ENCODE measurements at places on chromosomes 11 and 22. TPM values are rescaled to one million over a fixed set of nuclear protein-coding genes. Genes with fewer than 3 reads are reported as not detected.

Gene CDON
- 1.3 TPM for total RNA-seq

Gene DRD4
- not detected for total RNA-seq

Gene UBASH3B
- total RNA-seq, result 8.8 TPM

Gene TREH
- not detected for total RNA-seq

Gene CAVIN3
- total RNA-seq, result 25.5 TPM

Gene SLCO2B1
- 17.7 TPM for total RNA-seq

Gene MRGPRX3
- total RNA-seq, result not detected

Gene MAJIN
- not detected for total RNA-seq

Gene OR2AG1
- not detected for total RNA-seq

Gene PRG3
- not detected for total RNA-seq

Gene OR51E2
- not detected for total RNA-seq

- no peak for DNase-seq
These were observed 72.1 kb downstream of the LRRC32 start for GRCh38 chr11:76598426-76598839.

- DNase-seq, result no peak
These were observed 29.8 kb downstream of the TBC1D22A start for GRCh38 chr22:46792061-46792796.

DNA sequence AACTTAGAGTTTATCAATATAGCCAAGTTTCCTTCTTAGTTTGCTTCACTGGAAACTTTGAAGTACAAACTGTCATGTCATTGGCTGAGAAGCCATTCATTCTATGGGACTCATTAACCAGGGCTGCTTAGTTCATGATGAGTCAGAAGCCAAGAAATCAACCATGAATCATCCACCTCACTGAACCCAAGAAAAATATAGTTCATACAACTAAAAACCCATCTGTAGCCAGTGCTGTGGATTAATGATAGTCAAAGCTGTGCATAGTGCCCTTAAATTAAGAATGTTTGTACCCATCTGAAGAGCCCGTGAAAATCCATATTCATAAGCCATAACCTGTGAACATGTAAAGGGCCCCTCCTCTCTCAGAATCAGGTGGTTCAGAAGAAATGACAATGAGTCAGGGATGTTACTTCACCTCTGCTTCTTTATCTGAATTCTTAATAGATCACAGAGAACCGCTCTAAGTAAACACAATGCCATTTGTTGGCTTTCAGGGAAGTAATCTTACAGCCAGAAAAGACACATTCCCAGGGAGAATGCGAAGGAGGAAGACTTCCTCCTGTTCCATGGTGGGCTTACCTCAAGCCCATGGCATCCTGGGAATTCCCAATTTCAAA is 25.4 kb downstream of the MMP20 start:
- no peak for DNase-seq

GRCh38 chr11:45211732-45212131 is 65.3 kb downstream of the PRDM11 start:
- no peak for DNase-seq

- no peak for DNase-seq
These were observed 36.4 kb upstream of the PPP6R3 start for GRCh38 chr11:68424101-68424632.

- no peak for DNase-seq
These were observed 17.5 kb downstream of the NRXN2 start for GRCh38 chr11:64705501-64705900.

GRCh38 chr11:69640995-69641581 is at the start of gene CCND1:
CCND1 (plus strand) TSS chr11:69641156; CDS start chr11:69641314, 158 bp downstream.
- DNase-seq, result peak; percentile 63

GRCh38 chr11:68061508-68061907 is 22.7 kb downstream of the TCIRG1 start:
- DNase-seq, result no peak

DNA sequence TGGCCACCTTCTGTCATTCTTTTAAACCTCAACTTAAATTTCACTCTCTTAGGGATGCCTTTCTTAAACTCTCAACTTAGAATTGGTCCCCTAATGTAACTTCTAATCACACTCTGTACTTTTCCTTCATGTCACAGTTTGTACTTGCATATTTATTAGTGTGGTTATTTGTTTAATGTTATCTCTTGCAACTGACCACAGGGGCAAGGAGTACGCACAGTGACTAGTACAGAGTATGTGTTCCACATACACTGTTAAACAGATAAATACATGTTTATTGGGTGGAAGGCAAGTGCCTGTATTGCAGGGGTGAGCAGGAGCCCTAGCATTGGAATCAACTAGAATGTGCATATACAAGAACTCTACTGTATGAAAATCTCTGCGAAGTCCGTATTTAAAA is 554.0 kb downstream of the INSC start:
- DNase-seq, result no peak

DNA sequence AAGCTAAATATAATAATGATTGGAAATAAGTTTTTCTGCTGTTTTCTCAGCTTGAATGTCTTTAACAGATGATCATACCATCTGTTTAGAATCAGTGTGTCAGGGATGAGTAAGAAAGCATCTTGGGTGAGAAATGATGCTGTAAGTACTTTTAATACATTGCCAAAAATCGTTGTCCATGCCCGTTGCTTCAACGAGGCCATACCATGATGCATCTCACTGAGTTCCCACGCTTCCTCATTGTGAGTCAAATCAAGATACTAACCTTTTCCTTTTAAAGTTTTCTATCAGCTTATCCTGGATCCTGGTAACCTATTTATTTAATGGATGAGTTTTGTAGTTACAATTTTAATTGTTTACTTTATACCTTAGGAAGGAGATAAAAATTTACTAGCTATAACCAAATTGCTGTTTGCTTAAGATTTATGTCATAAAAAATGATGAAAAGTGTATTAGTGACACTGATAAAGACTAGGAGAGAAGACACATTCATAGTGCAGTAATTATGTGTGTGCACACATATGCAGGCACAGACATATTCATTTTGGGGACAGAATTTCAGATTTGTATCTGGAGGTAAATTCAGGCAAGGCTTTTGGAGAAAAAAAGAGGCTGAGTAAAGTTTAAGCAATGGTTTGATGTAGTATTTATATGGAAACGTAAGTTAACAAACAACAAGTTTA is 154.8 kb downstream of the UVRAG start:
- no peak for DNase-seq

DNA sequence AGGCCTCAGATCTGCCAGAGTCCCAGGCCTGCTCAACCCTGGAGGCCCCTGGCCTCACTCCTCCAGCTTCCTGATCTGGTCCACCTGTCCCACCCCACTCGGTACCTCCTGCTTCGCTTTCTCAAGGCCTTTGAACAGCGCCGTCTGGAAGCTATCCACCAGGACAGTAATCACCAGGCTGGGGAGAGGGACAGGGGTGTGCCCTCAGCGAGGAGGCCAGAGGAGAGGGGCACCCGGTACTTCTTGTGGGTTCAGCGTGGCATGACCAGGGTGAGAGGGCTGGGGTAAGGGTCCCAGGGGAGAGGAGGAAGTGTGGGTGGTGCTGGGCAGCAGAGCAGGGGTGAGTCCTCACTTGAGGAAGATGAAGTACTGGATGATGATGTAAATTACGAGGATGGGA is 6.1 kb downstream of the CATSPER1 start:
- no peak for DNase-seq

DNA sequence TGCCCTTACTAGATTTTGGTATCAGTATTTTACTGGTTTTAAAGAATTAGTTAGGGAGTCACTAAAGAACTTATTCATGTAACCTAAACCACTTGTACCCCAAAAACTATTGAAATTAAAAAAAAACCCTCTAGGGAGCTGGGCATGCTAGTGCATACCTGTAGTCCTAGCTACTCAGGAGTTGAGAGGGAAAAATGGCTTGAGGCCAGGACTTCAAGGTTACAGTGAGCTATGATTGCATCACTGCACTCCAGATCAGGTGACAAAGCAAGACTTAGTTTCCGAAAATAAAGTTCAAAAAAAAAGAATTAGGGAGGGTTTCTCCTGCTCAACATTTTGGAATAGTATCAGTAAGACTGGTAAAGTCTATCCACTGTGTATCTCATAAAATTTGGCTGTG is 364.4 kb upstream of the LUZP2 start:
- DNase-seq, result no peak

GRCh38 chr11:47329987-47330931 is 22.2 kb downstream of the MYBPC3 start:
- DNase-seq, result no peak

GRCh38 chr11:108527382-108527781 is 29.2 kb upstream of the POGLUT3 start:
- DNase-seq, result no peak

DNA sequence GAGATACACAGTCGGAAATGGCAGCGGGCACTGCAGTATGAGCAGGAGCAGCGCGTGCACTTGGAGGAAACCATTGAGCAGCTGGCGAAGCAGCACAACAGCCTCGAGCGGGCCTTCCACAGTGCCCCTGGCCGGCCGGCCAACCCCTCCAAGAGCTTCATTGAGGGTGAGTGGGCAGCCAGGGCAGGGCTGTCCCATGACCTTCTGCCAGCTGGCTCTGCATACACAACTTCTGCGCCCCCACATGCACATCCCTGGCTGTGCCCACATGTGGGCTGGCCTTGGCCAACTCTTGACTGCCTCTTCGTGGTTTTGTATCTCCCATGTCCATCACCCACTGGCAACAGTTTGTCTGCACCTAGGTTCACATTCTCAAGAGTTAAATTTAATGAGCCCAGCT is 81.1 kb downstream of the MORC2 start:
- DNase-seq, result peak; percentile 44

- no peak for DNase-seq
These were observed 11.5 kb downstream of the APOL2 start for GRCh38 chr22:36227806-36228205.

- no peak for DNase-seq
These were observed 4.9 kb downstream of the OR10A3 start for GRCh38 chr11:7936615-7937014.

GRCh38 chr22:36881504-36882245 is 20.9 kb downstream of the NCF4 start:
- DNase-seq, result no peak

- no peak for DNase-seq
These were observed 5.7 kb upstream of the RTN4R start for GRCh38 chr22:20273758-20274181.

- DNase-seq, result peak; percentile 34
These were observed 1.3 kb downstream of the PARVG start for GRCh38 chr22:44181912-44182587.

DNA sequence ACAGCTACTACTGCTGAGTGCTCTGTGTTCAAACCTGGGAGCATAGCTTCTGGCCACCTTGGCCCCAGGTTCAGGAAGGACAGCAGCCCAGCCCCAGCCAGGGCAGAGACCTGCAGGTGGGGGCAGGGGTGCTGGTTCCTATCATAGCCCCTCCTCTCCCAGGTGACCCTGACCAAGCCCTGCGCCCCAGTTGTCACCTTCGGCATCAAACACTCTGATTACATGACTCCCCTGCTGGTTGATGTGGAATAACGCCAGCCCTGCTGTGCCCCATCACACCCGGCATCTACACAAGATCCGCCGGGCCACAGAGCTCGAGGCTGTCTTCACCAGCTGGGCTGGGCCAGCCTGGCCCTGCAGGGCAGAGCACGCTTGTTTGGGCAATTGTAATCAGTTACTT is 6.9 kb downstream of the SCGB1C1 start:
- no peak for DNase-seq

- no peak for DNase-seq
These were observed 2.6 kb upstream of the RRM1 start for GRCh38 chr11:4092026-4092425.

DNA sequence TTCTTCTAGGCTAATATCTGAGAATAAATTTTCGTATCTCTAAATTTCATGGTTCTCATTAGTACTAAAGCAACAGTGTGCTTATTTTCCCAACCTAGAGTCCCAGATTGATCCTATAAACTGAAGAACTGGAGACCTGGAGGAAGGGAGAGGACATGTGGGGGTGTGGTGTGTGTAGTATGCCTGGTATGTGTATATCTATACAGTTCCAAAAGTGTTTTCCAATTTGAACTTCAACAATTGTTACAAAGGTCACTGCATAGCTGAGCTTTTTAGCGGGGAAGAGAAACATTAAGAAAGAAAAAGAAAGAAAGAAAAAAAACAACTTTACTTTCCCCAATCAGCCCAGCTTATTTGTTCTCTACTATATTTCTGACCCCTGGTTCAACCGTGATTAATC is 152.1 kb downstream of the SOX6 start:
- DNase-seq, result no peak

- DNase-seq, result no peak
These were observed 46.4 kb downstream of the MCM5 start for GRCh38 chr22:35446365-35446764.

DNA sequence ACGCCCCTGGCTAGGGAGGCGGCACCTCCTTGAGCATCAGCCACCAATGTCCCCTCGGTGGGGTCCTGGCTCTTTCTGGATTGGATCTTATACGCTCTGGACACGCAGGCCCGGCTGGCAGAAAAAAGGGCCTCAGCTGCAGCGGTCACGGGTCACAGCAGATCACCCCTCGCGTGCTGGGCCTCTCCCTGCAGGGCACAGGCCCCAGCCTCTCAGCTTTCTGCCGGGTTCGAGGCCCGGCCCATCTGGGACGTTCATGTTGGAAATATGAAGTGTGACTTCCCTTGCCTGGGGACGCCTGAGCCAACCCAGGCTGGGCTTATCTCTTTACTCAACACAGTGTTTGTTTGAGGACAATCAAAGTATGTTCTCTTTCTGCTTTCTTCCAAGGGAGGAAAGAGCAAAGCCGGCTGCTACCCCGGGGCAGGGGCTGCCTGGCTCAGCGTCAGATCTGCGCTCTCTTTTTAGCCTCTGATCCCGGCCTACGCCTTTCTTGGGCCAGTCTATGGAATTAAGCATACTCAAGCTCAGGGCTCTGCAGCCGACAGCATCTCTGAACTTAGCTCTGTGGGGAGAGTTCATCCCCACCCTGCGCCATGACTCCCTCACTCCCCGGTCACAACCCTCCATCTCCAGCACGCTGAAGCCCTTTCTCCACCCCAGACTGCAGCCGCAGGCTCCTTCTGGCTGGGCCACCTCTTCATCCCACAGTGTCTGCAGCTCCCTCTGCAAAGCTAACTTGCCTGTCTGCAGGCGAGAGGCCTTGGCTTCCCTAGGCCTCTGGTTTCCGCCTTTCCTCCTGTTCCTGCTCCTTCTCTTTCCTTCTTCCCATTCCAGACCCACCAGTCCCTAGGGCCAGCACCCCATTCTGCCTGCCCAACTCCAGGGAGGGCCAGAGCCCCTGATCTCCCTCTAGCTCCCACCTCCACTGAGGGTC is 38.8 kb downstream of the ADAMTS15 start:
- no peak for DNase-seq

DNA sequence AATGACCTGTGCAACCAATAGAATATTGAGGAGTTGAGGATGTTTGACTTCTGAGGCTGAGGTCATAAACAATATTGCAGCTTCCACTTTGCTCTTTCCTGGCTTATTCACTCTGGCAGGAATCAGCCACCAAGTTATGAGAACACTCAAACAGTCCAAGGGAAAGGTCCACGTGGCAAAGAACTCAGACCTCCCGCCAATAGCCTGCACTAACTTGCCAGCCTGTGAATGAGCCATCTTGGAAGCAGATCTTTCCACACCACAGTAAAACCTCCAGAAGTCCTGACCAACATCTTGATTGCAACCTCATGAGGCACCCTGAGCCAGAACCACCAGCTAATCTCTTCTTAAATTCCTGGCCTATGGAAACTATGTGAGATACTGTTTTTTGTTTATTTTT is 22.7 kb upstream of the PICALM start:
- DNase-seq, result no peak
